ENCODE measurements at places on chromosomes 2 and 18.

GRCh38 chr18:77043541-77044280 lies 88.9 kb downstream of the MBP start:
- no peak for DNase-seq

DNA sequence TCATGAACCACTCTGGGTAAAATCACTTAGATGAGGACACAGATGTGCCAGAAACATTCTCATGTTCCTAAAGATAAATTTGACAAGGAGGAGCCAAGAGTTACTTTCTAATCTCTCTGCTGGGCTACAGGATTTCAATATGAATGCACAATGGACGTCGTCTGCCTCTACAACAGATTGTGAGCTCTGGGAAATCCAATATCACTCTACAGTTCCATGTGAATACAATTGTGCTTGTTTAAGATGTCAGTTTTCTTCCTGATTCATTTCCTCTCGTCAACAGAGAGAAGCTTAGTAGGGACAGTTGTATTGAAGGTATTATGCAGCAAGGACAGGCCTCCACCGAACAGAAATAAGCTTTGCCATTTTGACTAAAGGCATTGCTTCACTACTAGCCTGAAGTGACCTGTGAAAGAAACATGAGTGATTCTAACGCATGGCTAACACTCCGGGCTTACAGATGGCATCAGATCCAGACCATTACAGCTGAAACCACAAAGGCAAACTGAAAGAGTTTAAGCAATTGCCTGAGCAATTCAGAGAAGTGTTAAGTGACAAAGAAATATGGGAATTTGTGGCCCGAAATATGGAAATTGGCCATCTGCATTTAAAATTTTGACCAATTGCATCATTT lies 1591.5 kb downstream of the LRP1B start:
- DNase-seq, result no peak

- DNase-seq, result no peak
These were observed 1079.5 kb upstream of the CELF4 start for GRCh38 chr18:38644875-38645641.

DNA sequence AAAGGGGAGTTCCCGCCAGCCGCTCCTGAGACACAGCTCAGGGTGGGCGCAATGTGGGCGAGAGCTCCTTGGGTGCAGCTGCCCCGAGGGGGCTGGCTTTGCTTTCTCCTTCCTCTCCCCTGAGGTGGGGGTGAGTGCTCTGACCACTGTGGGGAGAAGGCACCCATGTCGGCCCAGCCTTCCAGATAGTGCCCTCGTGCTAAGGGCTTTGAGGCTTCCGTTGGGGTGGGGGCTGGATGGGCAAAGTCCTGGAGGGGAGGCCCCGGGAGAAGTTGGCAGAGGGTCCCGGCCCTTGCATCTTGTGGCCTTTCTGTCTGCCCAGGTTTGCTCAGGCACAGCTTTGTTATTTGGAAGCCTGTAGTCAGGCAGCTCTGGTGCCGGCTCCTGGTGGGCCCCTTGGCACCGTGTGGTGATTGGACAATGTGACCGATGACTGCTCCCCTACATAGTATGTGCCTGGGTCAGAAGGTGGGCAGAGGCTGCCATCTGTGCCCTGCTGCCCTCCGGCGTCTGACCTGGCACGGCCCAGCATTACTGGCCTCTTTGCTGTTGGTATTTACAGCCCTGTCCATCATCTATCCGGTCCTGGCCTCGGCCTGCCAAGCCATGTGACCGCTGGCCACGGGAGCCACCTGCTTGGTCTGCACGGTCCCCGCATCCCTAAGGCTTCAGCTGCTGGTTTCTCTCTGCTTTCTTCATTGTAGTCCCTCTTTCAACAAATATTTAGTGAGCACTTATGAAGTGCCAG lies 50.8 kb downstream of the TWIST2 start:
- no peak for DNase-seq

DNA sequence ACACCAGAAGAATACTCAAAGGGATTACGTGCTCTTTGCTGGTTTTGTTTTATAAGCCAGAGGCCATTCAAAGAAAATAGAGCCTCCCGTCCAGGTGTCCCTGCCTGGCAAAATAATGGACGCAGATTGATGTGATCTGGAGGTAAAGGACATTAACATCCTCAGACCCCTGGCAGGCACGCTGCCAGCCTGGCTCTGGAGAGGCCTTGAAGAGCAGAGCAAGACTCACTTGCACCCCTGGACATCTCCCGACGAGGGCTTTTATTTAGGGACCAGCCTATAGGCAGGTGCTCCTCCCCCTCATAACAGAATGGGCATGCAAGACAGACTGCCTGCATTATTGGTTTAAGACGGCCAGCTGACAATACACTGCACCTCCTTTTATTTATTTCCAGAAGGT lies 291.3 kb downstream of the BCL11A start:
- DNase-seq, result no peak

- no peak for DNase-seq
These were observed 144.7 kb downstream of the COL6A3 start for GRCh38 chr2:237269138-237269875.

DNA sequence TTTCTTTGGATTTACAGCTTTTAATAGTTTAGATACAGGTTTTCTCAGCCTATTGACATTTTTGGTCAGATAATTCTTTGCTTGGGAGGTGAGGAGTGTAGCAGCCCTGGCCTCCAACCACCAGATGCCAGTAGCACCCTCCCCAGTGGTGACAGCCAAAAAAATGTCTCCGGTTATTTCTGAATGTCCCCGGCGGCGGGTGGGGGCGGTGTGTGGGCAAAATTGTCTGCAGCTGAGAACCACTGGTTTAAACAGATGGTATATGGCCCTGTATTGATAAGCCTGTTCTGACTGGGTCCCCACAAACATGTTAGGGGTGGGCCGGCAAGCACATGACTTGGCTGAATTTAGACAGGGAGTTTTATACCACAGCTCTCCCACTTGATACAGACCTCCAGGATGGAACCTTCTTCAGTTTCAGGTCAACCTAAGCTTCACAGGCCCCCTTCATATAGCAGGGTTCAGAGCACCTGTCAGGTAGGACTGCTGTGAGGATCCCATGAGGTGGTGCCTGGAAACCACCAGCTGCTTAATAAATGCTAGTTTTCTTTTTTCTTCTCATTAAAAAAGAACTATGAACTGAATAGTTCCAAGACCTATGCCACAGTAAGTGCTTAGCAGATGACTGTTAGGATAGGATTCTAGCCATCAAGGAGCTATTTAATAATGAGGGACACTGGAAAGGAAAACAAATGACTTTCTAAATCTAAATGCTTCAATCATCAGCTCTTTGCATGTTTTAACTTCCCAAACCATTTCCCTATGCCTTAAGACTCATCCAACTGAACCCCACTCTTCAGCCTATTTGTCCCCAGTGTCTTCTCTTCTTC lies 18.1 kb downstream of the LPIN2 start:
- no peak for DNase-seq

GRCh38 chr2:119753041-119753929 lies 6.4 kb upstream of the PTPN4 start:
- no peak for DNase-seq

DNA sequence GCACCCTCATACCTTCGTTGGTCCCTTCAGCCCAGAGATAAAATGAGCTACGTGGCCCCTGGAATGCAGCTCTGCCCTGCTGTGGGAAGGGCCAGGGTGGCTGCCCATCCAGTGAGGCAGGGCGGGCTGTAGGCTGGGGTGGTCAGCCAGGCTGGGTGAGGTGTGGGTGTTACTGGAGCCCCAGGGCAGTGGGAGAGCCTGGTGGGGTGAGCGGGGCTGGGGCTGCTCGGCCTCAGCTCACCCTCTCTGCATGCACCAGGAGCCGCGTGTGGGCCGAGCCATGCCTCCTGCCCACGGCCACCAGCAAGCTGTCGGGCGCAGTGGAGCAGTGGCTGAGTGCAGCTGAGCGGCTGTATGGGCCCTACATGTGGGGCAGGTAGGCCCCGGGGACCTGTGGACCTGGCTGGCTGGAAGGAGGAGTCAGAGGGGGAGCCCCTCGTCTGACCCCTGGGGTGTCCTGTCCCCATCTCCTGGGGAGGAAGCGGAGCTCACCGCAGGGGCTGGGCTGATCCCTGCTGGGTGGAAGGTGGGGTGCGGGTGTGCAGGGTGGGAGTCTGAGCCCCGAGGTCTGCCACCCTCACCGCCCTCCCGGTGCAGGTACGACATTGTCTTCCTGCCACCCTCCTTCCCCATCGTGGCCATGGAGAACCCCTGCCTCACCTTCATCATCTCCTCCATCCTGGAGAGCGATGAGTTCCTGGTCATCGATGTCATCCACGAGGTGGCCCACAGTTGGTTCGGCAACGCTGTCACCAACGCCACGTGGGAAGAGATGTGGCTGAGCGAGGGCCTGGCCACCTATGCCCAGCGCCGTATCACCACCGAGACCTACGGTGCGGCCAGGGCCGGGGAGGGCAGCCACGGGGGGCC lies 5.5 kb downstream of the RNPEPL1 start:
- DNase-seq, result no peak

GRCh38 chr2:220555961-220556630 lies 928.7 kb downstream of the SLC4A3 start:
- DNase-seq, result no peak

GRCh38 chr18:33837191-33837590 lies 259.2 kb downstream of the ASXL3 start:
- no peak for DNase-seq

DNA sequence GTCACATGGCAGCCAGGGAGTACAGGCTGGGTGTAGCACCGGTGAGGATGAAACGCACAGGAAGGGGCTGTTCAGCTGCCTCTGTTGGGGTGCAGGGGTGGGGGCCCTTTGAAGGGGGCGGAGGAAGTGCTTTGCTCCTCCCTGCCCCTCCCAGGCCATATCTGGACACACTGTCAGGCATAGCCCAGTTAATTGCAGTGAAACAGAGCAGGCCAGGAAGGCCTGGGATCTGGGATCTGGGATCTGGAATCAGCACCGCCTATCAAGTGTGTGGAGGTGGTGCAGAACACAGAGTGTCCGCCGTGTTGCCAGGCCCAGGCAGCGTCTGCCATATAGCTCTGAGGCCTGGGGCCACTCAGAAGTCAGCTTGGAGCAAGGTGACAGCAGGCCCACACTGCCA lies 119.3 kb upstream of the MSH2 start:
- no peak for DNase-seq

DNA sequence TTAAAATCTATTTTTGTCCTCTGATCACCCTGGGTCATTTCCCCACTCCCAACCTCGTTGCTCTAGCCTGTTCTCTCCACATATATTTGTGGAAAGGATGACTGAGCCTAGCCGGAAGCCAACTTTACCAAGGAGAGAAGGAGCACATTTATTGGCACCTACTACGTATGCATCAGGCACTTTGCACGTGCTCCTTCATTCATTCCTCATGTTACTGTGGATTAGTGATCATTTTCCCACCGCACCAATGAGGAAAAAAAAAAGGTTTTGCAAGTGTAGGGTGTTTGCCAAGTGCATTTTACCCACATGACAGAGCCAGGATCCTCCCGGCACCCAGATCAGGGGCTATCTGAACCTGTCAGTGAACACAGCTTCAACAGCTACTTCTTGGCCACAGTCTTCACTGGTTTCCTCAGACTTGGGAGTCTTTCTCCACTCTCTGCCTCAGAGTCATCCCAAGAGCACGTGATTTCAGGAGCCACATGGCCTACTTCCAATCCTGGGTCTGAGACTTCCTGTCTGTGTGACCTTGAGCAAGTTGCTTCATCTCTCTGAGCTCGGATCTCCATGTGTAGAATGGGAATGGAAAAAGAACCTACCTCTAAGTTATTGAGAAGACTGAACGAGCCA lies 1.9 kb upstream of the C1QL2 start:
- no peak for DNase-seq

DNA sequence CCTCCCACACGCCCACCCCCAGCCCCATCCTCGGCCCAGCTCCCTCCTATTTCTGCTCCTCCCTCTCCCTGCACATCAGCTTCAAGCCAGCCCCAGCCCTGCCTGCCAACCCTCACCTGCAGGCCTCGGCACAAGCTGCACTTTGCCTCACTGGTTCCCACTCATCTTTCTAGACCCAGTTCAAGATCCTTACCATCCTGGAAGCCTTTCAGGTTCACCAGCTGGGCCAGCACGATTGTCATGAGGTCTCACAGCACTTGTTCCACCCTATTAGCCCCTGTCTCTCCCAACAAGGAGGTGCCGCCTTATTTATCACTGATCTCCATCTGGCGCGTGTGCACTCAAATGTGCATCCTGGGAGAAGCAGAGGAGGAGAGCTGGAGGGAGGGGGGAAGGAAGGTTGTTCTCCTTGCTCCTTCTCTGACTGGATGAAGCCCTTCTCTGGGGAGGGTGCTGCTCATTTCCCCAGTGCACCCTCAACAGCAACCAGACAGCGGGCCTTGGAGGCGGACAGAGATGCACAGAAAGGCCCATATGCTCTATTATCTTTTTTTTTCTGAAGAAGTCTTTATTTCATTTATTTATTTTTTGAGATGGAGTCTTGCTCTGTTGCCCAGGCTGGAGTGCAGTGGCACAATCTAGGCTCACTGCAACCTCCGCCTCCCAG lies 15.5 kb upstream of the BIN1 start:
- no peak for DNase-seq

DNA sequence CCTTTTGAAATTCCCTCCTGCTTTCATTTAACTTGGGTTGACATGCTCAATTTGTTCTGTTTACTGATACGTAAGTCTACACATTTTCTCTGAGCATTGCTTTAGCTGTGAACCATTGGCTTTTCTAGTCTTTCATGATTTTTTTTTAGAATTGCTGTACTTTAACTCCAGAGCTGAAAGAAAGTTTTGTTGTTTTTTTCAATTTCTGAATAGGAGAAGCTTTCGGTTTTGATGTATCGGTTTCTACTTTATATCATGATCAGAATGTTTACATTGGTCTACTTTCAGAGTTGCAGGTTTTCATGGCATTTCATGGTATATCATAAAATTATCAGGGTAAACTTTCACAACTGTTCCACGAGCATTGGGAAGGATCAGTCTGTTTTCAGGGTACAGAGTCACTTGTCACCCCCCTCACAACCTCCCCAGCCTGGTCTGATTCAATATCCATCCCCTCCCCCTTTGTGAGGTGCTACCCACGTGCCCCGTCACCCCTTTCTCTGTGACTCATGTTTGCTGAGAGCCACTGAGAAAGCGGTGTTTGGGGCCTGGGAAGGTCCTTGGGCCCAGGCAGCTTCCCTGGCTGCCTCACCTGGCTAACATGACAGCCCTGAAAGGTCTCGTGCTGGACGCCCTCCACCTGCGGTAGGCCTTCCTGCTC lies 7.0 kb downstream of the ASTL start:
- DNase-seq, result no peak

- DNase-seq, result no peak
These were observed 788.4 kb downstream of the TSN start for GRCh38 chr2:122543815-122544214.

DNA sequence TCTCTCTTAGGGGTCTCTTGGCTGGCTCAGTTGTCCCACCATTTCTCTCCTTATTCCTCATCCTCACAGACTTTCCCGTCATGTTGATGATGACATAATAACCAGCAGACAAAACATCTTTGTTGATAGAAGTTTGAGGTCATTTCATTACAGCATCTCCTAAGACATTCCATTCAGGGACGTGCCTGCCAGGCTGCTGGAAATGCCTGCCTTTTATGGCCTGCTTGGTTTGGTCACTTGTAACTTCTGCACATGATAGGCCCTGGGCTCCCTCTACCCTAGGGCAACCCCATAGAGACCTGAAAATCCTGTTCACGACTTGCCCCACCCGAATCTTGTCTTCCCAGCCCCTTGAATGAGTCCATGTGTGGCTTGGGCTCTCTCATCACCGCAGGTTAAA lies 81.7 kb downstream of the SDC1 start:
- no peak for DNase-seq
